ENCODE measurements at places on chromosomes 3 and 15.
A peak's percentile ranks its signal among the peaks of the same experiment; 100 is the strongest.

DNA sequence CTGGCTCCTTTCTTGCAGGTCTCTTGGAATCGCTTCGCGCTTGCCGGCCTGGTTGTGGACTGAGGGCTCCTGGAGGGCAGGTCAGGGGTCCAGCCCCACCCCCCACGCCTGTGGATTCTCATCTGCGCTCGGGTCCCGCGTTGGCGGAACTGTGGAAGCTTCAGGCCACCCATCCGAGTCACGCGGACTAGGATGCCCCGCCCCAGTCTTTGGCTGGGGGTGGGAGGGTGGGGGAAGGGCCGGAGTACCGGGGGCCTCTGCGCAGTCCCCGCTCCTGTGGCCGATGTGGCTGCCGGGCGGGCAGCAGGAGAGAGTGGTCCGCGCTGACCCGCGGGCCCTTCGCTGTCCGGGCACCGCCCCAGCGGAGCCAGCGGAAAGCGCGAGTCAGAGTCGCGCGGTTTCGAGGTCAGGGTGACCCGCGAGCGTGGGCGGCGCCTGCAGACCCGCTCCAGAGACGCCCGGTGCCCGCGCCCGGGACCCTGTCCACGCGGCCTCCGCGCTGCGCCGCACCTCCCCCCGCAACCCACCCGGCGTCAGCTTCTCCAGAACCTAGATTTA lies 114.2 kb downstream of the KLF13 start:
- DNase-seq: peak; percentile 46

GRCh38 chr15:69373406-69373805 lies 40.7 kb upstream of the KIF23 start:
- DNase-seq: no peak

- DNase-seq: peak; percentile 31
Measured at GRCh38 chr15:75776065-75776423, 63.4 kb upstream of the CSPG4 start.

- DNase-seq: no peak
Measured at GRCh38 chr3:36444909-36445308, 64.6 kb downstream of the STAC start.

DNA sequence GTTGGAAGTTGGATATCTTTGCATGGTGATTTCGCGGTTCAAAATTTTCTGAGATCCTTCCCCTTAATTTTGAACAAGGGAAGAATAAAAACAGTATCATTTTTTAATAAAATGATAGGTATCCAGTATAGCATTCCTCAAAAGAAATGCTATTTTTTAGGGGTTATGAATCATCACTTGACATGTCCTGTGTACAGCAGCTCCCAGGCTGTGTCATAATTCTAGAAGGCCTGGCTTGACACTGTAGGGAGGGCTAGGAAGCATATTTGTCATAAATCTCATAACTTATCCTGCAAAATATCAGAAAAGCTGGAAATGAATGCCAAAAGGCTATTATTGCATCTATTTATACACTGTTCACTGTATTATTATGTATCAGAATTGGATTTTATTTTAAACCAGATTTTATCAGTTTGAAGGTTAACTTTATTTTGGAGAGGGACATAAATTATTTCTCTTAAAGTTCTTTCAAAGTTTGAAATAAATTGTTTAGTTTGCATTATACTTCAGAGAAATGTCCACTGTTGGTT lies 539.1 kb upstream of the ROBO2 start:
- DNase-seq: peak; percentile 74

- DNase-seq: no peak
Measured at GRCh38 chr3:123335007-123335670, 113.8 kb downstream of the ADCY5 start.

DNA sequence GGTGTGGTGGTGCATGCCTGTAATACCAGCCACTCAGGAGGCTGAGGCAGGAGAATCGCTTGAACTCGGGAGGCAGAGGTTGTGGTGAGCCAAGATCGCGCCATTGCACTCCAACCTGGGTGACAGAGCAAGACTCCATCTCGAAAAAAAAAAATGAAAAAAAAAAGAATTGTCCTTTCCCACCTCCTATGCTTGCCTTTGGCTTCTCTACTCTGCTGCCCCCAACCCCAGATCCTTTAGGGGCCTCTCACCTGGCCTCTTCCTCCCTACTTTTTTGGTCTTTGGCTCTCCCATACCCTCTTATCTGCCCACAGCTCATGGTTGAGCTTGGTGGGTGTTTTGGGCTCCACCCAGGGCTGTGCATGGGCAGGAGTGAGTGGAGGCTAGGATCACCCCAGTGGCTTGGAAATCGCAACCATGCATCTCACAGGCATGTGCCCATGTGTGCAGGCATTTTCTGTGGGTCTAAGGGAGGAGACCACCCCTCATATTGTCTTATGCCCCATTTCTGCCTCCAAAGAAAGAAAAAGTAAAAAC lies 2.1 kb upstream of the SHISA5 start:
- DNase-seq: no peak

DNA sequence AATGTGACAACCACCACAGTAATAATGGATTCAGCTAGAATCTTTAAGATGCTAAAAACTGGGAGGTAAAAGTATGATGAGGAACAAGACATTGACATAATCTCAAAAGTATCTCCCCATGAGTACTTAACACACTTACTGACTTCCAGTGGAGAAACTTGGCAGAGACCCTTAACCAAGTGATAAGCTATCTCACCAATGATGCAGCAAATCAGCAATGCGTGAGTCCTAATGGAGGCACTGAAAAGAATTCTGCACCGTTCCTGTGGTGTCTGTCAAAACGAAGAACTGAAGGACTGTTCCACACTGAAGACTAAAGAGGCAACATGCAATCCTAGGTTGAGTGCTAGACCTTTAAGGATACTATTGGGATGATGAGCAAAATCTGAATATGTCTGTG lies 67.9 kb upstream of the OCA2 start:
- DNase-seq: peak; percentile 9

- no peak for DNase-seq
Measured at GRCh38 chr15:69314131-69314530, 15.4 kb downstream of the PAQR5 start.

DNA sequence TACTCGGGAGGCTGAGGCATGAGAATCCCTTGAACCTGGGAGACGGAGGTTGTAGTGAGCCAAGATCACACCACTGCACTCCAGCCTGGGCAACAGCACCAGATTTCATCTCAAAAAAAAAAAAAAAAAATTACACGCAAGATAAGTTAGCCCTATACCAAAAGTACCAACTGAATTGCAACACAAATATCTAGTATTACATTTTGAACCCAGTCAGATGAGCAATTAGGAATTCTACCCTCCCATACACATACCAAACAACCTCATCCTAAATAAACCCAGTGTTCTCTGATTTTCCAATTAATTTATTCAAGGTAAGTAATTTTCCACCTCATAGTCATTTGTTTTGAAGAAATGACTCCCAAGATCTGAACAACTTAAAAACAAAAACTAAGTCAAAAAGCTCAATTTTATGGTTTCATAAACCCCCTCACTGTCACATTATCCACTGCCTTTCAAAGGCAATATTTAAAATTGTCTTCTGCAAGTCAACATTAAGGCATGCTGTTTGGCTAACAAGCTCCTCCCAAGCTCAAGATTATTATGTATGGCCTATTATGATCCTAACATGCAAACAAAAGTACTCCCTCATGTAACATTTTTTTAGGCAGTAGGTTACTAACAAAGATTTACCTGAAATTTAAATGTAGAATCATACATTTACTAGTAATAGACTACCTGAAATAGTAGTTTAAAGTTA lies 4.5 kb downstream of the RAF1 start:
- DNase-seq: peak; percentile 45

DNA sequence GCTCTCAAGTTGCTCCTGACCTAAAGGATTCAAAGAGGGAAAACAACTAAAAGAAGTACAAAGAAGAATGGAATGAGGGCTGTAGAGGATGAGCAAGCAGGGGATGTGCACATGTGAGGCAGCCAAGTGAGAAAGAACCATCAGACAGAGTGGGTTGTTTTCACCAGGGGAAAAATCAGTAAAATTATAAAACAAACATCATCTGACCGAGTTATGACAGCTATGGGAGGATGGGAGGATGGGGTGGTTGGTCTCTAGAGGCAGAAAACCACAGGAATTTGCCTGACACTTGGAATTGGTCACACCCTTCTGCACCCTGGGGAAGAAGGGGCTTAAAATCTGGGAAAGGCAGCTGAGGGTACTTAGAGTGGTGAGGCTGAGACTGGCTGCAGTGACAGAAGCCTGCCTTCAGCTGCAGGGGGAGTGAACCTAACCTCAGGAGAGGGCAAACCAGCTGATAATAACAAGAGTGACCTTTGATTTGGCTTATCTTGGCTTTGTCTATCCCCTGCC lies 10.1 kb downstream of the ARHGAP31 start:
- peak; percentile 87 for DNase-seq

- no peak for DNase-seq
Measured at GRCh38 chr3:128307029-128307633, 153.8 kb downstream of the EEFSEC start.

DNA sequence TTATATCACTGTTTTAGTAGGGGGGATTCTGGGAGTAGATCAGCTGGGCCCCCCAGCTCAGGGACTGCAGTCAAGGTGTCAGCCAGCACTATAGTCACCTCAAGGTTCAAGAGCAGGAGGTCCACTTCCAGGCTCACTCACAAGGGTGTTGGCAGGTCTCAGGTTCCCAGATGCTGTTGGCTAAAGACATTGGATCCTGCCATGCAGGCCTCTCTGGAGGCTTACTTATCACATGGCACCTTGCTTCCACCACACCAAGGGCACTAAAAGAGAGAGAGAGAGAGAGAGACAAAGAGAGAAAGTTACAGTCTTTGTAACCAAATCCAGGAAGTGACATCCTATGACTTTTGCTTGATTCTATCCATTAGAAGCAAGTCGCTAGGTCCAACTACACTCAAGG lies 7.5 kb upstream of the PPP1R14D start:
- DNase-seq: no peak

- peak; percentile 42 for DNase-seq
Measured at GRCh38 chr3:106025151-106025722, 156.4 kb upstream of the CBLB start.

DNA sequence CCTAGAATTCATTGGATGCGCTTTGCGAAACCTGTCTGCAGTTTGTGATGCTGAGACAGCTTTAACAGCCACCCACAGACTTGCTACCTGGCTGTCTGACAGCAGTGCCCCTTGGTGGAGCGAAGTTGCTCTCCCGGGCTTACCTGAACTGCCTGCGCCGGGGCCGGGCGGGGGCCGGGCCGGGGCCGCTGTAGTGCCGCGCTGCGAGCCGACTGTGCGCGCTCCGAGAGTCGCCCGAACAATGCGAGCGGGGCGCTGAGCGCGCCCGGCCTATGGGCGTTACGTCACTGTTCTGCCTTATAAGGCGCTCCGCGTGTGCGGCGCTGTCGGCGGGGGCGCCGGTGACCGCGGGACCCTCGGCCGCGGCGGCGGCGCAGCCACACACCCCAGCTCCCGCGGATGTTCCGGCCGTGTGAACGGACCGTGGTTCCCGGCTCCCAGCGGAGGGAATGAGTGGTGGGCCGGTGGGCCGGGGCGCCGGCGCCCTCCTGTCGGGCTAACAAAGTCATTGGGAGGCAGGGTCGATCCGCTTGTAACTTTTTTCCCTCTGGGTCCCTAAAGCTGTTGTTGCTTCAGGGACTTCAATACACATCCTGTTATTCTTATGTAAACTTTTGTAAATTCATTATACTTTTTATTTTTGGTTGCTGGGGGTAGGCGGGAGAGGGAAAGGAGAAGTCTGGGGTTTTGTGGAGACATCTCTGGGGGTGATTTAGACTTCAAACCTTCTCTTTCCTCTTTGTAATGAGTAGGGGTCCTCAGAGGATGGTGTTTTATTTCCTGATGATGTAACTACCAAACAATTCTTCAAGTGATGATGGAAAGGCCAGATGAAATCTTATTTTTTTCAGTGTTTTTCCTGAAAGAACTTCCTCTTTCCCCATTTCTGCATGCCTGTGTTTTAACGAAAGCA lies 58.5 kb downstream of the CMSS1 start:
- peak; percentile 77 for DNase-seq

GRCh38 chr3:65999606-66000005 lies 39.1 kb downstream of the MAGI1 start:
- no peak for DNase-seq

GRCh38 chr15:45307230-45307924 lies 55.3 kb downstream of the SLC28A2 start:
- peak; percentile 46 for DNase-seq

All from iris pigment epithelial cell (primary cell).